RPMI7951 (cell line): ENCODE measurements at places on chromosomes 7 and 10.
A peak's percentile ranks its signal among the peaks of the same experiment; 100 is the strongest.

DNA sequence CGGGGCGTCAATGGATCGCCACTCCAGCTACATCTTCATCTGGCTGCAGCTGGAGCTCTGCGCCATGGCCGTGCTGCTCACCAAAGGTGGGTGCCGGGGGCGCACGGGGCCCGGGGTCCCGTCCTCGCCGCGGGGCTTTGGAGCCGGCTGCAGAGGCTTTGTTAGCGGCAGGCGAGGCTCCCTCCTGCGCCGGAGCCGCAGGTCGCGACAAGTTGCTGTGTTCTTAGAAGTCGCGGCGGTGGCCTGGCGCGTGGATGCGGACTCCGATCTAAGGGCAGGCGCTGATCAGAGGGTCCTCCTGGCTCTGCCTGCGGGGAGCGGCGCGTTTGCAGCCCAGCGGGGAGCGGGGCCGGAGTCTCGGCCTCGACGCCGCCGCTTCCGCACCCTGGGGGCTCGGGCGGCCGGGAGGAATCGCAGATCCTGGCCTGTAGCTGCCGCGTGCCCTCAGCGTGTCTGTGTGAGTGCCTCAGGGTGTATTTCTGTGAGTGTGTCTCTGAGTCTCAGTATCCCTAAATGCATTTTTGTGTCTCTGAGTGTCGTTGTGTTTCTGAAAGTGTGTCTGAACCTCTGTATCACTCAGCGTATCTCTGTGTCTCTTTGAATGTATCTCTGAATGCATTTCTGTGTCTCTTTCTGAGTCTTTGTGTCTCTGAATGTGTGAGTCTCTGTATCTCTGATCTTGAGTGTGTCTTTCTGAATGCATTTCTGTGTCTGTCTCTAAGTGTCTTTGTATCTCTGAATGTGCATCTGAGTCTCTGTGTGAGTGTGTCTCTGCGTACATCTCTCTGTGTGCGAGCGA, 766 bp downstream of the BAMBI start:
- peak; percentile 45 for DNase-seq

GRCh38 chr10:102009801-102010425, 46.1 kb downstream of the ARMH3 start:
- peak; percentile 81 for DNase-seq

DNA sequence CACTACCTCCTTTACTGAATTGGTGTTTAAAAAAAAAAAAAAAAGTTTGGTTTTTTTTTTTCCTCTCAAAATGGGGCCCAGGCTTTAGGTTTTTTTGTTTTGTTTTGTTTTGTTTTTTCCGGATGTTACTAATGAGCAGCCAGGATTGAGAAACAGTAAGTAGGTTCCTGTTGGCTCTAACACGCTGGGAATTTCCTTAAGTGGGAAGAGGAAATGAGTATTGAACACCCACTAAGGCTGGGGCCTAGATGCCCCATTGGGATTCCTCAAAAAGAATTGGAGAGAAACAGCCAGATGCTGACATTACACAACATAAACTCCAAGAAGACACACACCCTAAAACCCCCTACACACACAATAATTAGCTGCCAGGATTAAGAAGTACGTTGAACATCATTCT, 102.2 kb upstream of the NANOS1 start:
- DNase-seq, result no peak

GRCh38 chr7:134527979-134528371, 608 bp downstream of the AKR1B10 start:
- DNase-seq, result peak; percentile 73

- no peak for DNase-seq
Observed at GRCh38 chr7:73870041-73870492, 9.1 kb downstream of the TMEM270 start.

DNA sequence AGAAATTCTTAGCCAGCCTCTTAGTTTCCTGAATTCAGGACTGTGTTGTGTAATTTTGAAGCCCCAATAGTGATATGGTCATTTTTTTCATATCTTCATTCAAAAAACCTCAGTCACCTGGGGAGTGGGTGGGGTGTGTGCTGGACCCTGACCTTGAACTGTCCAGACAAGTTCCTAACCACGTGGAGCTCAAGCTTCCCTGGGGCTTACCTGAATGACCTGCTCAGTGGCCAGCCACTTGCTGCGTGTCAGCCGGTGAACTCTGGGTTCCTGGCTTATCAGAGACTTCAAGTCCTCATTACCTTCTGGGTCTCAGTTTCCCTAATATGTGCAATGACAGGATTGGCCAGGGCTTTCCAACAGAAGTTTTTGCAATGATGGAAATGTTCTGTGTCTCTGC, 27.1 kb downstream of the MGMT start:
- DNase-seq, result no peak

DNA sequence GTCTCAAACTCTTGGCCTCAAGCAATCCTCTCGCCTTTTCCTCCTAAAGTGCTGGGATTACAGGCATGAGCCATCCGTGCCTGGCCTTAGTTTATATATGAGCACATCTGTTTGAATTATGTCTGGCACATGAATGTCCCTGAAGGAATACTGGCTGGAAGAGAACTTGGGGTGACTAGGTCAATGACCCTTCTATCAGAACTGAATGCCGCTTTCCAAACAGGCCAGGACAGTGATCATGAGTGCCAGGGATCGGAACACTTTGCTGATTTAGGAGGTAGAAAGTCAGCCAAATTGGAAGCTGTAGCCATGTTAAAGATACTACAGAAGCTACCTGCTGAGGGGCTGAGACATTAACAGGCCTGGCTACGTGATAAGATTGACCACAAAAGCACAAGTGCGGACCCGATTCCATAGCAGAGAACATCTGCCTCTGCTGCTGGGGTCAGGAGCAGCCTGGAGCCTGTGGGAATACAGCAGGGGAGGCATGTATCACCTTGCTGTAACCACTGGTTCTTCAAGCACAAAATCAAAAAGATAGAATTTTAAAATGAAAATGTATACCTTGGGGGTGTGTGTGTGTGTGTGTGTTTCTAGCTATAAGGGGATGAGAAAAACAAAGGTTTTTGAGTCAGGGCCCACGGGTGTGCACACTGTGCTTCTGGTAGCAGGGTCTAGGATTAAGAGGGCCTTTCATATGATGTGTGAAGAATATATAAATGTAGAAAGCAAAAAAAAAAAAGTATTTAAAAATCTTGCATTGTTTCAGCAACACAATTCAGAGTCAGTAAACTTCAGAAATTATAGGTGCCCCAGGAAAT, 293.7 kb downstream of the BBS9 start:
- DNase-seq, result no peak

DNA sequence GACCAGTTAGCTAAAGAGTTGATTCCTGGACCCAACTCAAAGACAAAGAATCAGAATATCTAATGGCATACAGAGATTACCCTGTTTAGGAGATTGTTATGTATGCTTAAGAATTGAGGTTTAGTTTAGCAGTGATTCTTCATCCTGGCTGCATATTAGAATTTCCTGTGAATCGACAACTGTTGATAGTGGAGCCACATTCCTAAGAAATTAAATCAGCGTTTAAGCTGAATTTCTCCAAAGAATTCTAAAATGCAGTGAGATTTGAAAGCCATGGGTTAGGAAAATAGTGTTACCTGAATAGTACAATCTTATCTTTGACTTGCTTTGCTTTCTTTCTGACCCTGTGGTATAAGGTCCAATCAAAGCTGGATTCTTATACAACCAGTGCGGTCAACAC, 16.4 kb upstream of the FERD3L start:
- no peak for DNase-seq

GRCh38 chr7:127927348-127927696, 103.9 kb downstream of the LRRC4 start:
- DNase-seq, result peak; percentile 15

- DNase-seq, result peak; percentile 20
Observed at GRCh38 chr10:74612195-74612594, 214.2 kb upstream of the KAT6B start.

- no peak for DNase-seq
Observed at GRCh38 chr10:104069613-104070012, 16.1 kb downstream of the COL17A1 start.

DNA sequence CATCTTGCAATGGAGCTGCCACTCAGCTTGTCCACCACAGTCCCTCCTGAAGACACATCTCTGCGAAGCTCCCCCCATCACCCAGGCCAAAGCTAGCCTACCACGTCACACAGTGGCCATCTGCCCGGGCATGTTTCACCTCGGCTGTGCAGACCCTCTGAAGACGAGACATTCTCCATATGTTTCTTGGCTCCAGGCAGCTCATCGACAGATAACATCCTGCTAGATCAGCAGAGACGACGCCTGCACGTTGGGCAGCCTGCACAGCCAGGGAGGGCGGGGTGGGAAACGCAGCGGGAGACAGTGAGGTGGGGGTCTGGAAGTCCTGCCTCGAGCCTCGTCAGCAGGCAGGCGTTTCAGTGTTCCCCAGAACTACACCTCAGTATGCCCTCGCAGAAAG, 53.0 kb downstream of the PTPRN2 start:
- no peak for DNase-seq

- DNase-seq, result no peak
Observed at GRCh38 chr7:111074071-111074747, 16.7 kb upstream of the LRRN3 start.

DNA sequence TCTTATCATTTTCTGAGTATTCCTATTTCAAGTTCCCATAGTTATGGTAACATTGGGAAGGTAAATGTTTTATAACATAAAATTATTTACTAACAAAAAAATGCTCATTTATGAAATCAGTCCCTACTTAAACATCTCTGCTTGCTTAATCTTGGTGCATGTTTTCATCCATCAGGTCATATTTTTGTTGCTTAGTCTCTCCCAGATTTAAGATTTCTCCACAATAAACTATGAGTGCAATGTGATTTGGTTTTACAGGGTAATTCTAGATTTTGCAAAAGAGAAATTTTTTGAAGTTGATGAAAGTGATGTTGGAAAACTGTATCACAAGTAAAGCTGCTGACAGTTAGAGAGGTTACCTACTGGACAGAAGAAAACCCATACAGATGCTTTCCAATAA, 28.6 kb downstream of the PIK3AP1 start:
- no peak for DNase-seq
